Airway epithelial cell (primary cell): ENCODE measurements at places on chromosomes 12 and 14. TPM values are rescaled to one million over a fixed set of nuclear protein-coding genes. Genes with fewer than 3 reads are reported as not detected.

Gene LMNTD1
- total RNA-seq = not detected in 2 replicates

Gene ADCY6
- 17.3 and 18.2 TPM in 2 replicates for total RNA-seq

Gene MGP
- 0.14 TPM in 1 of 2 replicates, not detected in the other for total RNA-seq

Gene ACVRL1
- total RNA-seq = 0.35 TPM in 1 of 2 replicates, not detected in the other

Gene LYZ
- 0.33 TPM in 1 of 2 replicates, not detected in the other for total RNA-seq

Gene CMKLR1
- not detected in 2 replicates for total RNA-seq

Gene LPCAT3
- total RNA-seq = 25.0 and 39.4 TPM in 2 replicates

Gene KRT85
- not detected in 2 replicates for total RNA-seq

Gene SLC4A8
- total RNA-seq = 0.23 and 0.28 TPM in 2 replicates
